ENCODE measurements at places on chromosomes 7 and 10. TPM values are rescaled to one million over a fixed set of nuclear protein-coding genes. Genes with fewer than 3 reads are reported as not detected.

DNA sequence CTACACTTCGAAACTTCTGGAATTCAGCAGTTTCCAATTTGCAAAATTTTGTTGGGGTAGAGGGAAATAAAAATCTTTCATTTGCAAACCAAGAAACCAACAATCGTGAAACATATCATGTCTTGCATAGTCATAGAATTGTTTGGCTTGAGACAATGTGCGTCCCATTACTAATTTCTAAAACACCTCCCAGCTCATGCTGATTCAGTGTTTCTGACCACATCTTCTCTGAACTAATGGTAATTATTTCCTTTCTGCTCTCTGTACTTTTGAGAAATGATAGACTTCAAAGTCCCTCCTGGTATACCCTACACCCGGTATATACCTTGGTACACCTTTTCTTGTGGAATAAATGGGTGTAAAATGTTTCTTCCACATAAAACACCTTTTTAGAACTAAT, 41.8 kb upstream of the TSPAN13 start:
- DNase-seq: no peak

- DNase-seq: no peak
These were observed 42.1 kb upstream of the EFCAB10 start for GRCh38 chr7:105623378-105623777.

DNA sequence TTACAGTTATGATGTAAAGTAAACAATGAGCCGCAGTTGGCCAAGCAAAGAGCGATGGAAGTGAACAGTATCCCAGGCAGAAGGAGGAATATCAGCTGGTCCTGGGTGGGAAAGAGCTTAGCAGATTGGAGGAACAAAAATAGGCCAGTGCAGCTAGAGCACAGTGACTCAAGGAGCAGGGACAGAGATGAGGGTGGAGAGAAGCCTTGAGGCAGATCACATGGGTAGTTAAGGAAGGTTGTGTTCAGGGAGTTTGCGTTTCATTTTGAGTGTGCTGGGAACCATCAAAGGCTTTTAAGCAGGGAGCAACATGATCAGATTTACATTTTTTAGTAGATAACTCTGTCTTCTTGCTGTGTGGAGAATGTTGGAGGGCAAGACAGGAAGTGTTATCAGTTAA, 113.6 kb downstream of the OAT start:
- DNase-seq: no peak

Gene JAKMIP3
- 0.09 TPM for polyA plus RNA-seq

GRCh38 chr10:66214721-66215404, 711.0 kb upstream of the LRRTM3 start:
- DNase-seq: no peak

DNA sequence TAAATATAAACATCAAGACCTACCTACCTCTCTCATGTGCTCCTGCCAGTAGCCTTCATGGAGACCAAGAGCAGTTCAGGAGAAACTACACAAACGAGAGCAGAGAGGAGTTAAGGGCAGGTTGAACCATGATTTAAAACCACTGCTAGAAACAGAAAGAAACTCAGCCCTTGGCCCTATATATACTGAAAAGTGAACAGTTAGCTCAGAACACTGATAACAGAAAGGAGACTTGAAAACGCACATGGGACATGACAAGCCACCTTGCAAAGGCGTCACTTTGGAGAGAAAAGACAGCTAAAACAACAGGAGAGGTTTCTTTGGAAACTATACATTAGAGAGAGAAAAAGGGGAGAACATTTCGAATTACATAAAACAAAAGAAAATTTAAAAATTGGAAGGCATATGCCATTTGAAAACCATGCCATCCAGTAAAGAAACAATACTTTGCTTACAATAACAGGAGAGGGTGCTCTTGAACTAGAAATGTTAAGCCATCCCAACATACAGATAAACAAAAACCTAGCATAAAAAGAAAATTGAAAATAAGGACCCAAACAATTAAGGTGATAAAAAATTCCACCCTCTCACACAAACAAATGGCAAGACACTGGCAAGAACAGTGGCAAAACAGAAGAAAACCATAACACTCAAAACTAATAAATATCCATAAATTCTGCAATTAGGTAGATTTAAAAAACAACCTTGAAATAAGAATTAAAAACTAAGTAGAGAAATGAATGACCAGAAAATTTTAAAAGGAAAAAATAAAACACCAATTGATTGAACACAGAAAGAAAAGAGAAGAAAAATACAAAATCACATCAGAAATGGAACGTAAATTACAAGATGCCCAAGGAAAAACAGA, 232.7 kb downstream of the IMMP2L start:
- DNase-seq: no peak

DNA sequence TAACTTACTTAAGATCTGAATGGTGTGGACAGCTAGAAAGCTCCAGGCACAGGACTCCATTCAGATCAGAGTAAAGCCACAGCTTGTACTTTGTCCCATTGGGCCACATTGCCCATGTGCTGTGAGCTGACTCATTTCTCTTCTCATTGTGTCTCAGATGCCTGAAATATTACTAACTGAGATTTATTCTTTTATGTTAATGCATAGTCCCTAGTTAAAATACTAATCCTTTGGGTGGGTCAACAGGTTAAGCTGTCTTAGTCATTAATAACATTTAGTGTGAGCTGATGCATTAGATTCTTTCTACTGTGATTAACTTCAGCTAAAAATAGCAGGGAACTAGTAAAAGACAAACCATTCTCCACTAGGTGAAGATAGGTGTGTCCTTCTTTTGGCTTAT, 104.7 kb upstream of the ARMC3 start:
- no peak for DNase-seq

Gene VSIR
- polyA plus RNA-seq: 9.6 TPM

DNA sequence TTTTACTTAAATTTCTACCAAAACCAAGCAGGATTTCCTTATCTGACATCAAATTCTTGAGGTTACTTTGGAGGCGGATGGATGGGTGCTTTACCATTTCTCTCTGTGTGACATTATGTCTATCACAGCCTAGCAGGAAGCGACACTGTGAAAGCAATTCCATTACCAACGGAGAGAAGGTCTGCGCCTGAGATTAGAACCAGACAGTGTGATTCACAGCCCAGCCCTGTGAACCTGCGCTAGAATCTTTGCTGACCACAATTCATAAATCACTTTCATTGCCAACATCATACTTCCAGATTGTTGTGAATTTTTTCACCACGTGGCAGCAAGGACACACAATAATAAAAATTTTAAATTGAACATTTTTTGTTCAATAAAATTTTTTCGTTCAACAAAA, 126.5 kb downstream of the CUBN start:
- DNase-seq: no peak

Gene GOLGA7B
- 0.63 TPM for polyA plus RNA-seq

DNA sequence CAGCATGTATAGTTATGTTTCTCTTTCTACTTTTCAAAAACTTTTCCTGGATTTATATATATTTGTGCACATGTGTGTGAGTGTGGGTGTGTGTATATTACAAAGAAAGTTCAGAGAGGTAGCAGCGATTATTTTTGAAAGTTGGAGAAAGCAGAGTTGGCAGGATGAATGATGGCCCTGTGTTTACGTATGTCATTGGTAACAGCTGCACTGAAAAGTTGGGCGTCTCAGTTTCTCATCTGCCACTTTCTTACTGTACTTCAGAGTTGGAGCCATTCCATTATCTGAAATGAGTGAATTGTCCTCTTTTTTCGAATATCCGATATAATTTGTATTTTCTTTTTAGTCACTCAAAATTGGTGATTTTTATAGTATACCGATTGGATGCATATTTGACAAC, 172.2 kb downstream of the CDK14 start:
- no peak for DNase-seq

Gene TEX36
- not detected for polyA plus RNA-seq

GRCh38 chr7:110205899-110206298, 885.0 kb upstream of the LRRN3 start:
- DNase-seq: no peak

GRCh38 chr7:98228801-98229200, 17.6 kb downstream of the BHLHA15 start:
- DNase-seq: no peak

Gene MMRN2
- 26.7 TPM for polyA plus RNA-seq

DNA sequence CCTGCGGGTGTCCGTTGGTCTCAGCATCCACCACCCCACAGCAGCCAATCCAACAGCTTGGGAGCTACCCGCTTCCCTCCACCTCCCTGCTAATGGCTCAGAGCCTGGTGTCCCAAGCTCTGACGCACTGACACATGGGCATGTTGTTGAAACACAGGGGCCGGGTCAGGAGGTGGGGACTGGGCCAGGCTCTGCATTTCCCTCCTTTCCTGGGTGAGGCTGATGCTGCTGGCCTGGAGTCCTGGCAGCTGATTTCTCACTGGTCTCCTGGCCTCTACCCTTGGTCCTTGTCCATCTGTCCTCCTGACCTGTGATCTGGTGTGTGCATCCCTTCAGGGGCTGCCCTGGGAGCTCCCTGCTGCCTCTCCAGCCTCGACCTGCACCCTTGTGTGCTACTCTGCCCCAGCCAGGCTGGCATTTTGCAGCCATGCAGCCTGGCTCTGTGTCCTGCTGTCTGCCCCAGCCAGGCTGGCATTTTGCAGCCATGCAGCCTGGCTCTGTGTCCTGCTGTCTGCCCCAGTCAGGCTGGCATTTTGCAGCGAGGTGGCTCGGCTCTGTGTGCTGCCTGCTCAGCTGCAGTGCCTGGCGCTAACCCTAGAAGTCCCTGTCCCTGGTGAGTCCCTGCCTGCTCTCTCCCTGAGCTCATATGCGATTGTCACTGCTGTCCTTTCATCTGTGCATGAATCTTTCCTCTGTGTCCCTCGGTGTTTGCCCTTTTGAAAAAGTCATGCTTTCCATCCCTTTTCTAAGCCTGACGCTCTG, 14.0 kb downstream of the AMZ1 start:
- no peak for DNase-seq

DNA sequence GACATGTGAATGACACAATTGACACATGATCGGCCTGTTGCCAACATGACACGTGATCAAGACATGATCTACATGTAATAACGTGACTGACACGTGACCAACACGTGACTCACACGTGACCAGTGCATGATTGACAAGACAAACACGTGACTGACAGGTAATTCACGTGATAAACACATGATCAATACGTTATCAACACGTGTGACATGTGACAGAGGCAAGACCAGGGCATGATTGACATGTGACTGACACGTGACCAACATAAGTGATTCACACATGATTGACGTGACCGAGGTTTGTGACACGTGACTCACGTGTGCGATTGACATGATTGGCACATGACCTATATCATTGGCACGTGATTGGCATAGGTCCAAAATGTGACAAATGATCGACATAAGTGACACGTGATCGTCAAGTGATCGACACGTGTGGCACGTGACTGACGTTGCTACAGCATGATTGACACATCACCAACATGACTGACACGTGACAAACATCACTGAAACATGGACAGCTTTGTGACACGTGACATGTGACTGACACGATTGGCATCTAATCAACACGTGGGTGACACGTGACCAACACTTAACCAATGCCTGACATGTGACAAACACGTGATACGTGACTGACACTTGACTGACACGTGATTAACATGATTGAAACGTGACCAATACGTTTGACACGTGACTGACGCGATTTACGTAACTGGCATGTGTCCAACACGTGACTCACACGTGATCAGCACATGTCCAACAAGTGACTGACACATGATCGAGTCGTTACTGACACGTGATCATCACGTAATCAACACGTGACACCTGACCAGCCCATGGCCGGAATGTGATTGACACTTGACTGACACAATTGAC, 23.0 kb downstream of the CRPPA start:
- DNase-seq: no peak

DNA sequence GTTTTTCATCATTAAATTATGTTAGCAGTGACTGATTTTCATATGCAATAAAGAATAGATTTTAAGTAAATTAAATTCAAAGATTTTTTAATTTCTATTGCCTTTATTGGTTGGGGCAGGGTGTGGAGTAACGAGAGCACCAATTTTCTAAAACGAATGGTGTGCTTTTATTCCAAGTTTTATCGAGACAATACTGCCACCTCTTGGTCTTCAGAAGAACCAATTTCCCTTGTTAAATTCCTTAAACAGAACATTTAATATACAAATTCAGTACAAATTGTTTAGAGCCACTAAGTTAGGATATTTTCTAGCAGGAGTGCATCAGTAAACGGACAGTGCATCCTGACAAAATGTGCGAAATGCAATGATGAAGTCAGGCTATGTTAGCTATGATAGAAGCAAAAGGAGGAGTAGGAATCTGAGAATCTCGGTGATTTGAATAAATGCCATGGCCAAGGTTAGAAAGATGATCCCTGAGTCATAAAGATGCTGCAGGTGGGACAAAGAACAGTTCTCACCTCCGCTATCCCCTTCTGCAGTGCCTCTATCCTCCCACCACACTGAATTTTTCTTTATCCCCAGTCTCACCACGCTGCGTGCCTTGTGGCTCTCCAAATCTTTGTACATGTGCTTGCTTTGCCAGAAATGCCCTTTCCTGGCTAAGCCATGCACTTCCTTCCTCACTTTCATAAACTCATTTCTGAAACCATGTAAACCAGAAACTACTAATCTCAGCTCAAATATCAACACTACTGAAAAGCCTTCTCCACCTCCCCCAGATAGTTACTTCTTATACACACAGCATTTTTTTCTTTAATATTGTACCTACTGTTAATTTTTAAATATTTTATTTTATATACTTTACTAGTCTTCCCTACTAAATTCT, 31.9 kb upstream of the AGBL3 start:
- no peak for DNase-seq

- no peak for DNase-seq
These were observed 115.0 kb downstream of the EGFR start for GRCh38 chr7:55133630-55134358.

DNA sequence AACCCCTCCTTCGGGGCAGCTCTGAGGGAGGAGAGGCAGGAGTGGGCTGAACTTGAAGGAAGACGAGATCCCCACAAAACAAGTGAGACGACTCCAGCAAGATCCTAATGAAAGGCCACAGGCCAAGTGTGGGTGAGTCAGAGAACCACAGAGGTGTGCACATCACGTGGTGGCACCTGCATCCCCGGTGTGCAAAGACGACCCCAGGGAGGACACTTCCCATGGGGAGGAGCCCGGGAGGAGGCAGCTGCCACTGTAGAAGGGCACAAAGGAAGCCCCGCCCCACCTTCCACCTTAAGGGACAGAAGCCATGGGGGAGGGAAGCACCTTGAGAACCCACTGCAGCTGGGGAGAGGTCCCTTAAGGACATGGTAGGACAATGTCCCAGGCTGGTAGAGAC, 45.7 kb downstream of the ESYT2 start:
- no peak for DNase-seq

DNA sequence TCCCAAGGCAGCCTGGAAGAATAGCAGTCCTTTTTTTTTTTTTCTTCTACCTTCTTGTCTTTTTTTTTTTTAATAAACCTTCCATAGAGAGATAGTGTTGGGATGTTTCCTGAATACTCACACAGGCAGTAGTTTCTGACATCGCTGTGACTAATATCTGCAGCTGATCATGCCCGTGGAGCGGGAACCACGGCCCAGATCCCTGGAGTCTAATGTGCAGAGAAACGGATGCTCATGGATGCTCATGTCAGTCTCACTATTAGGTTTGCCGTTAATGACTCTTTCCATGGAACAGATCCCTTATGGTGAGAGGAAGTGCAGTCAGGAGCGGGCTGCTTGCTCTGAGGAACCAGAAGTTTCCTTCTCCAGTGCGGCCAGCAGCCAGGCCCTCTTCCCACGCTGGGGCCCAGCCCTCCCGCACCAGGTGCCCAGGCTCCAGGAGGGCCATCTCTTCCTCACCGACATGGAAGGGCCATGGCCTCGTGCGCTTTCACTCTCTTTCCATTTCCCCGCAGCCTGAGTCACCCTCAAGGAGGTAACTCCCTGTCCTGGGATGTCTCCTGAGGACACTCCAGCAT, 132.5 kb downstream of the WDR37 start:
- DNase-seq: no peak

- DNase-seq: no peak
These were observed 102.7 kb upstream of the TNRC18 start for GRCh38 chr7:5526100-5526905.

- DNase-seq: no peak
These were observed 1.5 kb upstream of the JAZF1 start for GRCh38 chr7:28182071-28182471.

All from right renal pelvis (tissue), 4 donors.